Vagina (tissue), 2 donors: ENCODE measurements at places on chromosomes 3 and 15. TPM values are rescaled to one million over a fixed set of nuclear protein-coding genes. Genes with fewer than 3 reads are reported as not detected.

DNA sequence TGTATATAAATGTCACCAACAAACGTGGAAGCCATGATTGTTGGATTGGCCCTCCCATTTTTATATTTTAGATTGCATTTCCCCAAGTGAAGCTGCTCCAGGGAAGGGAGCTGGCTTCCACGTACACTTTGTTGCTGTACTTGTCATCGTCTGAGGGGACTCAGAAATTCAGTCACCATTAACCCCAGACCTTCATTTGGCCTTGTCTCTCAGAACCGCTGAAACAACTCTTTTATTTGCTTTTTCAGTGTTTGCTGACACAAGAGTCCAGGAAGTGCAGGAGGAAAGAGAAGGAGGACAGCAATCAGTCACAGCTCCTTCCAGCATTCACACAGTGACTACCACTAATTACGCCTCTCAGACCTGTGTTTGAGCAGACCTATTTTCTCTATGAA, 276.5 kb downstream of the TBL1XR1 start:
- no peaks in the 10 kb centered on the region for H3K36me3 ChIP-seq
- no peaks in the 10 kb centered on the region for H3K27me3 ChIP-seq
- H3K4me1 ChIP-seq = no peaks in the 10 kb centered on the region
- no peak overlapping the region for H3K4me3 ChIP-seq
- DNase-seq = no peak
- H3K27ac ChIP-seq = no peak overlapping the region

- no peak for DNase-seq
- H3K27me3 ChIP-seq = no peaks in the 10 kb centered on the region
- no peak overlapping the region for H3K4me3 ChIP-seq
- H3K36me3 ChIP-seq = peaks cover 62% of the 10 kb centered on the region
- no peak overlapping the region for H3K27ac ChIP-seq
- H3K4me1 ChIP-seq = no peaks in the 10 kb centered on the region
Observed at GRCh38 chr15:47769166-47769565, 51.9 kb downstream of the SEMA6D start.

- H3K4me1 ChIP-seq = no peaks in the 10 kb centered on the region
- H3K27ac ChIP-seq = no peak overlapping the region
- no peak overlapping the region for H3K4me3 ChIP-seq
- no peaks in the 10 kb centered on the region for H3K36me3 ChIP-seq
- DNase-seq = no peak
- H3K27me3 ChIP-seq = no peaks in the 10 kb centered on the region
Observed at GRCh38 chr3:54322354-54322753, 200.0 kb downstream of the CACNA2D3 start.

ZPLD1 gene
- total RNA-seq = not detected

ITIH1 gene
- total RNA-seq = 0.98 TPM
